ENCODE measurements at places on chromosomes 4 and X.

DNA sequence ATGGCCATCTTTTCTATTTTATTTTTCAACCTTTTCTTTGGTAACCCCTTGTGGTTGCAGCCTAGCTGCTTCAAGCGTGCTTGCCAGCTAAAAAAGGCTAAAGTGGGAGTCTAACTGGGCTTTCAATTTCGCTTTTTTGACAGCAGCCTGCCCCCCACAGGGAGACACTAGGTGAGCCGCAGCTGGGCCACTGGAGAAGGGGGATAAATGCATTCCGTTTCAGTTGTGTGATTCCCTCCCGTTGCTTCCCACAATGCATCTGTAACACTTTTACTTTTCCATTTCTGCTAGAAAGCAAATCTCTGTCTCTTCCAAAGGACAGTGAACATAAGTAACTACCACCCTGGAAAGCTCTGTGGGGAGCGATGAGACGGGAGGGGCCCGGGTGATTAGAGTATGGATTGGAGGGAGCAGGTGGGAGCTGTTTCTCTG lies 86.3 kb upstream of the RAPGEF2 start:
- DNase-seq, result no peak

DNA sequence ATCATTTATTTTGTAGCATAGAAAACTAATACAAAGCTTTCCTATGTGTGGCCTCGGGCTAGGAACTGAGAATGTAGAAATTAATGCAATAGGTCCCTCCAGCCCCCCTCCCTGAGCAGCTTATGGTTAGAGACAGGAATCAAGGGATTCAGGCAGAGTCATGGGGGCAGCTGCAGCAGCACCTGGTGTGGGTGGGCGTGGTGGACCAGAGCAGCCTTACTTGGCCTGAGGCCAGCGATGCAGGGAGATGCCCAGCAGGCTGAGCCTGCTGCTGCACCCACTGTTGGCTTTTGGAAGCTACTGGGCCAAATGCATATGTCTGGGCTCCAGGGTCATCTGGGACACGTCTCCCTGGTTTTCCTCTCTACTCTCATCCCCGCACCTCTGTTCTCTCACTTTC lies 74.0 kb downstream of the STK32B start:
- DNase-seq, result no peak

DNA sequence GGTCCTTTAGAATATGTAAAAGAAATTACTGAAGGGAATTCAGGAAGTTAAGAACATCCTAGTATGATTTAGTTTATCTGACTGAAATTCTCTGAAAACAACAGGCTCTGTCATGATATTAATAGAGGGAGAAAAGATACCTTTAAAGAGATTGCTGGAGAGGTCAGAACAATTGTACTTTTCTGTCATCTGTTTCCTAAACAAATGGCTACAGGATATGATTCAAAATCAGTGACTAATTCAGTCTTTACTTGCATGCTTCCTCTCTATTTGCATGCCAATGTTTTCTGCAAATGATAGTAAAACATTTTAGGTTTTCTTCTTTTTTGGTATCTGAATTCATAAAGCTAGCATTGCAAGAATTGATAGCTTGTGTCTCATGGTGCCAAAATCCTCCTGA lies 616.7 kb upstream of the PCDH7 start:
- no peak for DNase-seq

GRCh38 chrX:23062359-23062758 lies 62.6 kb downstream of the DDX53 start:
- DNase-seq, result no peak

- DNase-seq, result no peak
Observed at GRCh38 chr4:25065932-25066590, 35.3 kb upstream of the LGI2 start.

DNA sequence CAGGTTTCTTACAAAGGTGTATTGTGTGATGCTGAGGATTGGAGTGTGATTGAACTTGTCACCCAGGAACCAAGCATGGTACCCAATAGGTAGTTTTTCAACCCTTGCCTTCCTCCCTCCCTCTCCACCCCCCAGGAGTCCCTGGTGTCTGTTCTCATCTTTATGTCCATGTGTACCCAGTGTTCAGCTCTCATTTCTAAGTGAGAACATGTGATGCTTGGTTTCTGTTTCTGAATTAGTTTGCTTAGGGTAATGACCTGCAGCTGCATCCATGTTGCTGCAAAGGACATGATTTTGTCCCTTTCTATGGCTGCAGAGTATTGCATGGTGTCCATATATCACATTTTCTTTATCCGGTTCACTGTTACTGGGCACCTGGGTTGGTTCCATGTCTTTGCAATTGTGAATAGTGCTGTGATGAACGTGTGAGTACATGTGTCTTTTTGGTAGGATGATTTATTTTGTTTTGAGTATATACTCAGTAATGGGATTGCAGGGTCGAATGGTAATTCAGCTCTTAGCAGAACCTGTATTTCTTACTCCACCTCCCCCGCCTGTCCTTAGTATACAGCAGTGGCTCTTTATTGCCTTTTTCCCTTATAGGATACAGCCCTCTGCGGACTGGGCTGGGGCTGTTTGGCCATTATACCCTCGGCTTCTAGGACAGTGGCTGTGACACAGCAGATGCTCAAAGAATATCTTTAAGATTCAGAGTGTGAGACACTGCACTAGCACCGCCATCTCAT lies 145.4 kb downstream of the PTTG2 start:
- DNase-seq, result no peak

DNA sequence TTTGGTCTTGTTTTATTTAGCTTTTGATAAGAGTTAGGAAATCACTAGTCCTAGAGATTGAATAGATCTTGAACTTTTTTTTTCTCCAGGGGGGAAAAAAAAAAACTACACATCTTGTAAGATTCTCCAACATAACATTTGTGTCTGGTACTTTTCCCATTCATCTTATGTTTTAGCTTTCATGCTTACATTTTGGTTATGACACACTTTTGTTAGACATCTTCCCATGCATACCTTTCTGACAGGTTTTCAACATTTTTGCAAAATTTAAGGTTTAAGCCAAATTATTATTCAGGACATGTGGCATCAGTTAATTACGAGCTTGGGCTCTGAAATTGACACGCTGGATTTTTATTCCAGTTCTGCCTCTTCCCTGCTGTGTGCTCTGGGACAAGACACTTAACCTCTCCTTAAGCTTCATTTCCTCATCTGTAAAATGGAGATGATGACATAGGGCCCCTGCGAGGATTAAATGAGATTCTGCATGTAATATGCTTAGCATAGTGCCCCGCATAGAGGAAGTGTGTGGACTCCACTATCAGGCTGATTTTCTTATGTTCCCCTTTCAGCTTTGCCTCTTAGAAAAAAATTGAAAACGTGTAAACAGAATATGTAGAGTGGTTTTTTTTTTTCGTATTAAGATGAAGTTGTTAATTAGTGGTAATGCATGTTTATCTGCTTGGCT lies 5.3 kb downstream of the KIT start:
- no peak for DNase-seq

DNA sequence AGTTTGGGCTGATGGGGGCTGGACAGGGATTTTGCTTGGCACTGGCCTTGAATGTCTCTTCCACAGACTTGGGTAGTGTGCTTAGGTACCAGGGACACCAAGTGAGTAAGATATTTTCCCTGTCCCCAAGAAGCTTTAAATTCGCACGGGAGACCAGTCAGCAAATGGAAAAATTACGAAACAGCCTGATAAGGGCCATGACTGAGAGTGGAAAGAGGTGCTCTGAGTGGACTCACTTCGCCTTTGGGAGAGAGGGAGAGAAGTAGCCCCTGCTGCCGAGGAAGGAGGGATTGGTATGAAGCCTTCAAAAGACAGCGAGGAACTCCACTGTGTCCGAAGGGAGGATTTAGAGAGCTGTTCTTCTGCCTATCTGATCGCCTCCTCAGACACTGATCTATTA lies 2.6 kb downstream of the LSM6 start:
- no peak for DNase-seq

Measured in AG04450 (cell line).